Natural killer cell treated with Interleukin-12 subunit alpha and Interleukin-12 subunit beta and Interleukin-15 and Interleukin-18, amount 100 ng/mL, for 72 hours (primary cell): ENCODE measurements at places on chromosomes 5 and 9. TPM values are rescaled to one million over a fixed set of nuclear protein-coding genes. Genes with fewer than 3 reads are reported as not detected.

GRCh38 chr5:57595523-57595991, 112.9 kb upstream of the ACTBL2 start:
- no peak for DNase-seq

- no peak for DNase-seq
Measured at GRCh38 chr9:124454296-124454695, 4.0 kb downstream of the ADGRD2 start.

SPATA31A5 gene
- not detected for total RNA-seq

DNA sequence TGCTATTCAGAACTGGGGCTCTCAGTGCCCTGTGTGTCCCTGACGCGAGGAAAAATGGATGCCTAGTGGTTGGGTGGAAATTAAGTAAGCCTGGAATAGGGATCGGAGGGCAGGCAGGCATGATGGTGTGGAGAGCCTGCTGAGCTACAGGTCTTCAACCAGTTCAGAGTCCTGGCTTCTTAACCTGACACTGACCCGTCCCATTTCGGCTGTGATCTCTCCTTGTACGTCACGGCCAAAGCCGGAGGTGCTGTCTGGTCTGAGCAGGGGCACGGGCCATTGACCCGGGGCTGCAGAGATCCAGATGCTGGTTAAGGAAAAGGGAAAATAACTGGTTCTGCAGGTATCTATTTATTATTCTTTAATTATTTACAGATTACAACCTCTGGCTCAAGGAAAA, 27.9 kb downstream of the RHOBTB3 start:
- DNase-seq, result no peak
